A549 treated with CORT108297 at 1 μM for 4 hours (cell line): ENCODE measurements at places on chromosomes 7 and 10. TPM values are rescaled to one million over a fixed set of nuclear protein-coding genes. Genes with fewer than 3 reads are reported as not detected.

The CCDC146 gene
- total RNA-seq, result 0.46 to 0.70 TPM (median 0.57 TPM) in 5 replicates

The UCN3 gene
- not detected in 5 replicates for total RNA-seq

The GRM3 gene
- not detected in 5 replicates for total RNA-seq

The GPC2 gene
- 0.82 to 1.5 TPM (median 1.1 TPM) in 5 replicates for total RNA-seq

The CDK1 gene
- 81.6 to 104 TPM (median 86.2 TPM) in 5 replicates for total RNA-seq

The NYAP1 gene
- 1.5 to 2.4 TPM (median 2.3 TPM) in 5 replicates for total RNA-seq

The TMEM26 gene
- 0.01 to 0.18 TPM (median 0.07 TPM) in 5 replicates for total RNA-seq

The SLC13A4 gene
- total RNA-seq, result not detected in 5 replicates

The PWWP2B gene
- total RNA-seq, result 11.7 to 18.3 TPM (median 17.7 TPM) in 5 replicates

The SSC4D gene
- total RNA-seq, result 0.88 to 1.5 TPM (median 1.1 TPM) in 5 replicates

The CCM2 gene
- 35.8 to 48.2 TPM (median 45.8 TPM) in 5 replicates for total RNA-seq

The HMX3 gene
- total RNA-seq, result 0.09 TPM in 1 of 5 replicates, not detected in the others

The SAMD9L gene
- total RNA-seq, result 0.49 to 1.0 TPM (median 0.81 TPM) in 5 replicates

The NCAPG2 gene
- 31.9 to 38.5 TPM (median 37.3 TPM) in 5 replicates for total RNA-seq
